ENCODE measurements at places on chromosomes 1 and 21. TPM values are rescaled to one million over a fixed set of nuclear protein-coding genes. Genes with fewer than 3 reads are reported as not detected.

The SERINC2 gene
- 19.5 TPM for total RNA-seq

The PTGER3 gene
- total RNA-seq: not detected

The GBP4 gene
- 0.05 TPM for total RNA-seq

The OR2T2 gene
- total RNA-seq: not detected

The RUNX1 gene
- total RNA-seq: 12.4 TPM

The KCNJ10 gene
- not detected for total RNA-seq

The SLC1A7 gene
- not detected for total RNA-seq

The AMY1A gene
- not detected for total RNA-seq

The HHIPL2 gene
- total RNA-seq: 10.4 TPM

The OR2L5 gene
- not detected for total RNA-seq

The CSTB gene
- total RNA-seq: 87.1 TPM

The NUDC gene
- 147 TPM for total RNA-seq

The CLEC20A gene
- not detected for total RNA-seq

The OLIG2 gene
- not detected for total RNA-seq

The S100A14 gene
- total RNA-seq: 0.36 TPM

The HEATR1 gene
- total RNA-seq: 34.7 TPM

The LAPTM5 gene
- 0.13 TPM for total RNA-seq

The AGMAT gene
- 8.6 TPM for total RNA-seq

The CLCNKA gene
- total RNA-seq: 0.24 TPM

The DTL gene
- total RNA-seq: 23.2 TPM

The DIRAS3 gene
- total RNA-seq: 1.2 TPM

The GPR3 gene
- 1.9 TPM for total RNA-seq

The ZNF593OS gene
- not detected for total RNA-seq

The CSMD2 gene
- not detected for total RNA-seq

The RNASEL gene
- total RNA-seq: 2.7 TPM

The VHLL gene
- not detected for total RNA-seq

The OLFML3 gene
- 5.2 TPM for total RNA-seq

The SHE gene
- total RNA-seq: not detected

The SDF4 gene
- total RNA-seq: 131 TPM

The KRTAP13-2 gene
- not detected for total RNA-seq

The LCE2A gene
- total RNA-seq: not detected

The S100A7A gene
- total RNA-seq: not detected

The RNU1-2 gene
- total RNA-seq: not detected

The PTGFRN gene
- 18.4 TPM for total RNA-seq

The MINDY1 gene
- total RNA-seq: 3.8 TPM

The MIXL1 gene
- not detected for total RNA-seq

The TP53BP2 gene
- total RNA-seq: 30.9 TPM

The CELA3A gene
- not detected for total RNA-seq

The EPRS1 gene
- 84.4 TPM for total RNA-seq

The KCNA3 gene
- total RNA-seq: not detected

The SORT1 gene
- 4.4 TPM for total RNA-seq

The WDR64 gene
- not detected for total RNA-seq

The SPRR1A gene
- not detected for total RNA-seq

The GGPS1 gene
- total RNA-seq: 25.4 TPM

The CRP gene
- total RNA-seq: not detected

The KRTAP12-2 gene
- total RNA-seq: not detected

The FCMR gene
- total RNA-seq: 4.4 TPM

The MCL1 gene
- 158 TPM for total RNA-seq

The PPIAL4G gene
- total RNA-seq: not detected
